ENCODE measurements at places on chromosomes 6 and 20.

DNA sequence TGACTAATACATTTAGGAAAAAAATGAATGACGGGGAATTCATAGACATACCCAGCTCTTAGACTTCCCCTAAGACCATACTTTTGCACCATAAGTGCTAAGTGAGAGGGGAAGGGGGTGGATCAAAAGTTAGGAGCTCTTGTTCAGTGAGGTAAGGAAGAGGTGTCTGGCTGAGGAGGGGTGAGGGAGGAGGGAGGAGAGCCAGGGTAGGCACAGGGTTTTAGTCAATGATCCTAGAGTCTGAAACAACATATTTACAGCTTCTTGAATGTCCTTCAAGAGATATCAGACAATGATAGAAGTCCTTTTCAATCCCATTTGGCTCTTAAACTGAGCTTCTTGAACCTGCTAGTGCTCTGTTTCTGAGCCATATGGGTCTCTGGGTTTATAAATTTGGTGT is 135.4 kb downstream of the FNDC1 start:
- DNase-seq = no peak

DNA sequence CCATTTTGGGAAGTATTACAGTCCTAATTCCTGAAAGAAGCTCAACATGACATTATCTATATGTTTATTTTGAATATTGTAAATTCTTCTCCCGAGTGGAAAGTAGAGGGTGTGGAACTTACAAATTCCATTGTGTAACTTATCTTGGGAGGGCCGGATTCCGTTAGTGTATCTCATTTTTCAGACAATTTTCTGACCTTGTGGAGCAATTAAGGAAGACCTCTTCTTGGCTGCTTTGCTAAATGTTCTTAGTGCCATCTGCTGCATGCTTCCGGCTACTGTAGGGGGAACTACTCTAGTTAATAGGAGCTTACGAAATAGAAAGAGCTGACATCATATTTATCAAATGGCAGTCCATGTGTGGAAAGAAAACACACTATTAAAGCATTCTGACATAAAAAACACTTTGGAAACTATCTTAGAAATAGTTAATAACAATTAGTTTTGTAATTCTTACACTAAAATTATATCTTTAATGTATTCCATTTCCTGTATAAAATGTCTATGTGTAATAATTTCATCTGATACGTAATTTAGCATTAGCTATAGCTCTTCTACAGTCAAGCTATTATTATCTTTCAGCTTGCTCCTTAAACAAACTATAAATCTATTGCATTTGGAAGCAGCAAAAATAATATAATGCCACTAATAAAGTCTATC is 41.5 kb upstream of the KCNQ5 start:
- no peak for DNase-seq

DNA sequence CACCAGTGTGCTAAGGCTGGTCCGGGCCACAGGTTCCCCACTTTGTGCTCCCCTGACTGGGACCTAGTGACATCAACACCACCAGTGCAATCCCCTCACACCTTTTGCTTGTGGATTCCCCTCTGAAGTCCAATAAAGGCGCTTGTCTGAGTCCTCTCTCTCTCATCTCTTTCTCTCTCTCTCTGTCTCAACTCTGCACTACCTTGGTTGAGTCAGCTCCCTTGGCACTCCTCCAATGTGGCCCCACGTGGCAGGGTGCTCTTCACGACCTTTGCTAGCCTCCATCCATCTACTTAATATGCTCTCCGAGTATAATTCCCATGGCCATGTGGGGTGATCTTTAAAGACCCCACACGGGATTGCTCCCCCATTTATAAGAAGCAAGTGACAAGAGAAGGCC is 385.0 kb downstream of the CD83 start:
- DNase-seq = no peak

GRCh38 chr20:47971058-47971791 is 185.9 kb upstream of the SULF2 start:
- no peak for DNase-seq

DNA sequence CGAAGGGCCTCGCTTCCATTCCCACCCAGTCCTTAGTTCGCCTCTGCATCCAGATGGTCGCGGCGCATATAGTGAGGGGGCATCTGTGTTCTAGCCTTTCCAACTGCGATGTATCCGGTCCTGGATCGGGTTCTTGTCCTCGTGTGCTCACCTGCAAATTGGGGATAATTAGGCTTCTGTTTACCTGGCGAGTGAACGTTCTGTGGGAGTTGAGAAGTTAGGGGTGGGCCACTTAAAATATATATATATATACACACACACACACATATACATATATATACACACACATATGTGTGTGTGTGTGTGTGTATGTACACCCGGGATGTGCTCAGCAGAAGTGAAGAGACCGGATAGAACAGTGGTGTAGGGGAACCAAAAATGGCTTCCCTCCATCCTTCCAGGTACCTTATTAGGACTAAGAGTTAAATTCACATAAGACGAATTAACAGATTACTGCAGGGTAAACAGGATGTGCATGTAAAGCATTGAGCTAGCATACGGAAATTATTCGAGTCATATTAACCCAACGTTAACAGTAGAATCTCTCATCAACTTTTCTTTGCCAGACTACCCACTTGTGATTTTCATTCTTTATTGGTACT is 537 bp downstream of the CSTF1 start:
- peak; percentile 16 for DNase-seq

DNA sequence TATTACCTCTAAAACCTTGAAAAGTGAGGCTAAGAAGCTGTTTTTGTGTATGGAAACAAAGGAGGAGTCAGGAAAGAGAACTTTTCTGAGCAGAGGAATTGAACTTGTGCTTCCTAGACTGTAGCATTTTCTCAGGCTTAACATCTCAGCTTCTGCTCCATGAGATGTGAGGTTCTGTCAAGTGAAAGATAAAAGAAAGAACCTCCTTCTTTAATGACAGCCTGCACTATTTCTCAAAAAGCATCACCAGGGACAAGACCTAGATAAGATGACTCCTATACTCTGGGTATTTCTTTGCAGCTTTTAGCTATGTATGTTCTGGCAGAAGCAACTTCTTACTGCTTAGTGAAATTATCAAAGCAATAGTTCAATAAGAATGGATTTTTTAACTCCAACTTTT is 87.6 kb upstream of the KCNQ5 start:
- no peak for DNase-seq

DNA sequence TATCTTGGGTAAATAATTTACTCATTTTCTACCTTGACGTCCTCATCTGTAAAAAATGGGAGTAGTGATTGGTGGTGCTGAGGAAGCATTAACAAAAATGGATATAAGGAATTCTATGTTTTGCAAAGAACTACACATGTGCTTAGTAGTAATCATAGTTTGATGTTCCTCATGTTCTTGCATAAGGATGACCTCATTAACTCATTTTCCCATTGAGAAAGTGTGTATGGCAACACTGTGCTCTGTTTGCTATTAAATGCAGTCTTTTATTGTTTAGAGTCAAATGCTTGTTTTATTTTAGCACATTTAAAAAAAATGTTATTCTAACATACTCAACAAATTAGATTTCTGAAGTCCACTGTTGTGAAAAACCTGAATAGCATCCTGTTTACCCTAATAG is 211.2 kb upstream of the RSPO3 start:
- DNase-seq = no peak

DNA sequence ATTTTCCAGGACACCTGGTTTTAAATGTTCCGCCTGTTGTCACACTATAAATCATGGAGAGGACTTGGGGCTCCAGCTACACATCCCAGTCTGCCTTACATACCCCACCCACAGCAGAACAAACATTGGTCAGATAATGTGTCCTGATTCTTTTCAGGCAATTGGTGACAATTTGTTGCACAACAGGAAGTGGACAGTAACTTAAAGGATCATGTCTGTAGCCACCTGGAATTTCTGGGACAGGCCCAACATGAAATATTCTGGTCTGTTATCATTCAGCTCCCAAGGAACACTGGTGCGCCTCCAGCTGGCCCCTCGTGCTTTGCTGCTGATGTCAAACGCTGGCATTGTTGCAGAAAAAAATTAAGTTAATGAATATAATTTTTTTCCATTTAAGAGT is 117.2 kb downstream of the SOBP start:
- no peak for DNase-seq

GRCh38 chr20:14498772-14499171 is 161.4 kb upstream of the FLRT3 start:
- DNase-seq = no peak

DNA sequence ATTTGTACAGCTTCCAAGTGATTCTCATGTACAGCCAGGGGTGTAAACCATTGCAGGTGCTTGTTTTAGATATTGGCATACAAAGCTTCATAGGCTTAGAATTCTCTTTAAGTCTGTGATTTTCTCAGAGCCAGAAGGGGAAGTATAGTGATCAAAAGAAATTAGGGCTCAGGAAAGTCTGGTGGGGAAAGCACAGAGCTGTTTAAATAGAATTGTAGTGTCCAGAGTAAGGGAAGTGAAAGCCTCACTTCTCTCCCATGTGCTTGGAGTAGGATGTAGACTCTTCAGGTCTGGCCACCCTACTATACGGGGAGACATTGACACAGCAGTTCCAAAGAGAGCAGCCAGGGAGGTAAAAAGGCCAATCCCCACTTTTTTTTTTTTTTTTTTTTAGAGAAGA is 10.4 kb downstream of the GCNT2 start:
- no peak for DNase-seq

GRCh38 chr6:125981571-125982185 is 4.7 kb upstream of the TRMT11 start:
- DNase-seq = no peak

DNA sequence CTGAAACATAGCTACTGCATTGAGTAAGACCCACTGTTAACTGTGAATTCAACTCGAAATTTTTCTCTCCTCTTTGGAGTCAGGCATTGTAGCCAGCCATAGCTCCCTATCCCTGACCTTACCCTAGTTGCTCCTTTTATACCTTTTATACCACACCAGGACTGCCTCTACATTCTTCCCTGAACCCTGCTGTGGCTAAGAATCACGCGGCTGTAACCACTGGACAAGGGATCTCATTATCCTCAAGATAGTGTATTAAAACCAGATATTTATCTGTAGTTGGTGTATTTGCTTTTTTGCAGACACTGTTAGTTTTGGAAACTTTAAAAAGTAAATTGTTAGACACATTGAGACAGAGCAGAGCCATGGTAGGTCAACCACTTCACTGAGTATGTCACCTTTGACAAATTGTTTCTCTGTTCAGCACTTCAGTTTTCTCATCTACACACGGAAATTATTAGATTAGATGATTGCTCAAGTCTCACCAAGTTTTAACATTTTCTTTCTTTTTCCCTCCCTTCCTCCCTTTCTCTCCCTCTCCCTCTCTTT is 171.9 kb upstream of the PRND start:
- DNase-seq = no peak

DNA sequence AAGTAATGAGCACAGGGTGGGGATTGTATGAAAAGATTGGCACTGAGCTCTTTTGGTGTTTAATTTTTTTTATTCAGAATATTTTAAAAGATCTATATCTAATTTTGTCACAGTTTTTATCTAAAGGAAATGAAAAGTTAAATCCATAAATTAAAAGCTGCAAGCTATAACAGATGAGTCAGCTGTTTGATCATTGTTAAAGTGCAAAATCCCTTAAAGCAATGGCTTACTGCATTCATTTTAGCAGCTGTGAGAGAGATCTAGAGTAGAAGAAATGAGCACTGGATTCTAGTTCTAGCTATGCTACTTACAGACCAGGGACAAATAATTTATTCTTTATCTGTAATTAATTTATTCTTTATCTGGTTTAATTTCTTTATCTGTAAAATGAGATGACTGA is 245.9 kb downstream of the CD109 start:
- no peak for DNase-seq

DNA sequence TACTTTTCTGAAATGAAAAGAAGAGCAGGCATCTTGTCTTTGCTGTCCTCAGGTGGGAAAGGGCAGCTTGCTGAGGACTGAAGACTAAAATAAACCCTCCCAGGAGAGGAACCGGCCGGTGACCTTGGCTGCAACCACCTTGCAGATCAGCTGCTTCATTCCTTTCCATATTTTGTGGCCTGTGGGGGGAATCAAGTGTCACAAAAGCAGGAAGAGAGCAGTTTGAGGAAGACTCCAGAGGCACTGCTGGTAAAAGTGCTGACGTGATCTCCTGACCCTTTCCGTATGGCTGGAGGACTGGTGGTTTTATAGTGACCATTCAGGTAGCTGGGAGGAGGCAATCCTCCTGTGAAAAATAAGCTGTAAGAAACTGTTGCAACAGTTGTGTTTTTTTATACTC is 157.0 kb downstream of the PLCB4 start:
- DNase-seq = no peak

DNA sequence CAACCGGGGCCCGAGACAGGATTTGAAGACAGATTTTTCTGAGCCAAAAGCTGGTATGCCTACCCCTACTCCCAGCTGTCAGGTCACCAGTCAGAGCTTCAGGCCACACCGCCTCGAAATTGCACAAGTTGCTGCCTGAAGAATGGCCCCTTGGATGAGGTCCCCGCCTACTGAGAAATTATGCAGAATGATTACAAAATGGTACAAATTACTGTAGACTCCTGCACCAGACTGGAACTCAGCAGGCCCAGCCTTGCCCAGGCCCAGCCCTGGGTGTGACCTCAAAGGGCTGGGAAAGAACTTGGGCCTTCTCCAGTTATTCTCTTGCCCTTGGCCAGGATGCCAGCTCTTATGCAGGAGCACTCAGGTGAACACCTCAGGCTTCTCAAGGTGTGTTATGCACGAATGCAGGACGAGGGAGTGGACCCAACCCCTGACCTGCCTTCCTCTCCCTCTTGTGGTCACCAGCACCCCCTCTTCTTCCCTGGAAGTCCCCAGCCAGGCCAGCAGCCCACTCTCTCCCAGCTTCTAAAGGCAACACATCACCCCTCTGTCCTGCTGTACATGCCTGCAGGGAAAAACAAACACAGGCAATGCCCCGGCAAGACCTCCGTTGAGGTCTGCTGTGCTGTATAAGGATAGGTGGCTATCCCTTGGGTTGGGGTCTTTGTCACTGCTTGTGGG is 88.7 kb upstream of the NAA20 start:
- DNase-seq = no peak

All from CD8-positive, alpha-beta memory T cell (primary cell).